ENCODE measurements at places on chromosomes 6 and 20.
A peak's percentile ranks its signal among the peaks of the same experiment; 100 is the strongest.

GRCh38 chr20:44001667-44002596 lies 87.3 kb downstream of the TOX2 start:
- DNase-seq, result no peak

DNA sequence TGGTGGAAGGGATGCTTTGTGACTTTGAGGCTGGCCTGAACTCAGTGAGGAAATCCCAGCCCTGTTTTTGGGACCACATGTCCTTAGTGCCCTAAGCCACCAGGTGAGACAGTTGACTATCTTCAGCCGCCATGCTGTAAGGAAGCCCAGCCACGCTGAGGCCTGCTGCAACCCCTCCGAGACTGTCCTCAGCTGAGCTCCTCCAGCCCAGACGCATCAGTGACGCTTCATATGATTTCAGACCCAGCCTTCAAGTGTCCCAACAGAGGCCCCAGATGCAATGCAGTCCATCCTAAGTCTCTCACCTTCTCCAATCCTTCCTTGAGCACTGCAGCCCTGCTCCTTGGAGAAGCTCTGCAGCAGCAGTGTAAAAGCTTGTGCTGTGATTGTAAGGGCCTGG lies 76.2 kb downstream of the NINL start:
- no peak for DNase-seq

- no peak for DNase-seq
Observed at GRCh38 chr20:23629542-23630391, 8.0 kb downstream of the CST3 start.

DNA sequence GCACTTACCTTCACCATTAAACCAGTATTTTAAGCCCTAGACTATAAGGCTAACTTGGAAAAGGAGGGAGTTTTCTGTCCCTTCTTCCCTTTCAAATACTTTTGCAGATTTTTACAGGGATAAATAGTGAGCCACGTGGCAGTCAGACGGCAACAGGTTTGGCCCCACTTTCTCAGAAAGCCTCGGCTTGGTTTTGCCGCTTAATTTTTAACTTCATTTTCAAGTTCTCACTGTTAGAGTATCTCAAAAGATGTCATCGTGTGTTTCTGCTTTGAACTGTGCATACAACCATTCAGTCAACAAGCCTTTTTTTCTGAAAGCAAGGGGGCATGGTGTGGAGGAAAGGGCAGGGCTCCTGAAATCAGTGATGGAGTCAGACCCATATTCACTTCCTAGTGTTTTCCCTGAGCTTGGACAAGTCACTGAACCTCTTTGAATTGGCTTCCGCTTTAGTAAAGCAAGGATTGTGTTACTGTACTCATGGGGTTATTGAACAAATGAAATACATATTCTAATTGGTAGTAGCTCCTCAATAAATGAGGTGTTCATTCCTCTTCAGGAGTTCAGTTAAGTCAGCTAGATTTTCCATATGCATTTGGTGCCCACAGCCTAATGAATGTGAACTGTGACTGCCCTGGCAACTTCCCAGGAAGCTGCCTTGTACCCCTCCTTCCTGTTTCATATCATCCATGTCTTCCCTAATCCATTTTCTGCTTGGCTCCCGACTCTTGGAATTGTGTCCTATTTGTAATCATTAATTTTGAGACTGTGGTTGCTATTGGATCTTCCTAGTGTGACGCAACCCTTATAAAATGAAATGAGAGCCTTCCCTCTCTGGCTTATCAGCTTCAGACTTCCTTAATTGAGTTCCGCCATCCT lies at the start of gene SLC17A2:
Gene SLC17A2, minus strand, starts transcription at position 160 of the 879 bp plus-strand sequence. CDS start 4,895 bp downstream, outside the sequence.
- DNase-seq, result no peak

- DNase-seq, result no peak
Observed at GRCh38 chr6:136089876-136090275, 160.2 kb downstream of the MTFR2 start.

DNA sequence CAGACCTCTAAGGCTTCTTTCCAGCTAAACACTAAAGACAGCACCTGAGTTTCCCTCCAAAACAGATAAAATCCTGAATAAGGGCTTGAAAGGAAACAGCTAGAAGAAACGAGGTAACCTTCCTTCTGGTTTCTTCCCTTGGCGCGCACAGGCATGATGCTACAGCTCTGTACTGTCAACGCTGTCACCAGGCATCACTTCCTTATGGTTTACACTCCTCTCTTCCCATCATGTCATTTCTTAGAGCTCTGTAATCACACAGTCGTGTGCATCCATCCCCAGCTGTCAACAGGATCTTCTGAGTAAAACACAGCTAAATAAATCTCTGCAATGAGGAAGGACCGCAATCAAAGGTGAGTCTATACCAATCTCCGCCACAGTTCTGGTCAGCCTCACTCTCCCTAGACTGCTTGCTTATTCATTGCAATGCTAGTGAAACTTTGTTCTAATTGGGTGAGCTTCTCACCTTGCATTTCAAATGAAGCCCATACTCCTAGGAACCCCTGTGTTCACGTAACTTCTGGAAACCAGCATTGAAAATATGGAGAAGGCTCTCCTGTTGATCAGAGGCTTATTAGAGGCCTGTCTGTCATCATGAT lies 162.6 kb upstream of the DTNBP1 start:
- DNase-seq, result no peak

DNA sequence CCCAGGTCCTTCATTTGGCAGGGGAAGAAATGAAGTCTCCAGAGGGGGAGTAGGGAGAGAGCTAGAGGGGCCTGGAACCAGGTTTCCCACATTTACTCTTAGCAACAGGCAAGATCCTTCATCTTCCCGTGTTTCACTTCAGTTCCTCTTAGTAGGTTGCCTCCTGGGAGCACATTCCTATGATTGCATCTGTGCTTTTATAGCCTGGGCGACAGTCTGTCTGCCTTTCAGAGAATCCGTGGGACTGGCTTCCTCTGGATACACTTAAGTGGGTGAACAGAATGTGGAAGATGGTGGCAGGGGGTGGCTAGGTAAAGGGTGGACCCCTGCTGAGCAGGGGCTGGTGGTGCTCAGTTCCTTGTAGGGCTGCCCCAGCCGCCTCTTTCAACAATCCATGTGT lies 33.4 kb downstream of the STK35 start:
- DNase-seq, result no peak

- DNase-seq, result peak; percentile 0
Observed at GRCh38 chr20:17568972-17569521, 828 bp upstream of the DSTN start.

DNA sequence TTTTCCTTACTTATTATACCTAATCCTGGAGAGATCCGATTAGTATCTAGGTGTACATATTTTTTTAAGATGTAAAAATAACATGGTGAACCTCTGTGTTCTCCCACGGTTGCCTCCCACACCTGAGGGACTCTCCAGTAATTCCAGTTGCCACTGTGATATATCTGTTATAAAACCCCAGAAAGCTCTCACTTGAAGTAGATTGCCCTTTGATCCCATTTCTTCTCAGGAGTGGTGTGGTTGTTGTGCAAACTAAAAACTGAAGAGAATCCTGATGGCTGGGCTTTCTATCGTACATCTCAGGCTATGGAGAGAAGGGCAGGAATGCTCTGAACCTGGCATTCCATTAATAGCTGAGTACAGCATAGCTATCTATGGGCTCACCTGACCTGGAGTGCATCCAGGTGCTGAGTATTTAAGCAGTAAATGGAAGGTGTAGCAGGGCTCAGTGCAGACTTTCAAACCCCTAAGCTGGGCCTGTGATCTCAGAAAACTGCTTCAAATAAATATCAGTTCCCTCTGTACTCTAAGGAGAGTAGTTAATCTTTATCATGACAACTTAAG lies 41.0 kb downstream of the VGLL2 start:
- no peak for DNase-seq

GRCh38 chr20:59435518-59435917 lies 135.1 kb downstream of the EDN3 start:
- DNase-seq, result no peak

GRCh38 chr20:49674383-49675352 lies 39.0 kb downstream of the B4GALT5 start:
- no peak for DNase-seq

DNA sequence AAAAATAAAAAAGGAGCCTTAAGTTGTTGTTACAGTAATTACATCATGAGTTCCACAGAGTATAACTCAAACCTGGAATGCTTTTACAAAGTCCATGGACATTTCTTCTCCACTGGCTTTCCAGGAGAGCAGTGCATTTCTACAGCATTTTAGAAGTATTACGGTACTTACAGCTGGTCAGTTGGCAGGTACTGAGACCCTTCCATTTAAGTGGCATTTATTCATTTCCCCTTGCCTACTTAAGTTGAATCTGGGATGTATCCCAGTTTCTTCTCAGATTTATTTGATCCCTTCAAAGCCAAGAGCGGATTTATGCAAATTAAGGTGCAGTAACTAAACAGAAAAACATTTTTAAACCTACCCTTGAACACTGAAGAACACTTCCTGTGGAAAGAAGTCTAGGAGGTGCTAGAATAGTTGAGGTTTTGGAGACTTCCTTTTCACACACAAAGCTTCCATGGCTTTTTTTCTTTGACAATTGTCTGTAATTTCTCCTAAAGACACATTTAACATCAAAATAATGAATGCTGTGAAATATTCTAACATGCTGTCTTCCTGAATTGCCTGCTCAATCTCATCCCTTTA lies 3.4 kb downstream of the PRDM13 start:
- DNase-seq, result no peak

DNA sequence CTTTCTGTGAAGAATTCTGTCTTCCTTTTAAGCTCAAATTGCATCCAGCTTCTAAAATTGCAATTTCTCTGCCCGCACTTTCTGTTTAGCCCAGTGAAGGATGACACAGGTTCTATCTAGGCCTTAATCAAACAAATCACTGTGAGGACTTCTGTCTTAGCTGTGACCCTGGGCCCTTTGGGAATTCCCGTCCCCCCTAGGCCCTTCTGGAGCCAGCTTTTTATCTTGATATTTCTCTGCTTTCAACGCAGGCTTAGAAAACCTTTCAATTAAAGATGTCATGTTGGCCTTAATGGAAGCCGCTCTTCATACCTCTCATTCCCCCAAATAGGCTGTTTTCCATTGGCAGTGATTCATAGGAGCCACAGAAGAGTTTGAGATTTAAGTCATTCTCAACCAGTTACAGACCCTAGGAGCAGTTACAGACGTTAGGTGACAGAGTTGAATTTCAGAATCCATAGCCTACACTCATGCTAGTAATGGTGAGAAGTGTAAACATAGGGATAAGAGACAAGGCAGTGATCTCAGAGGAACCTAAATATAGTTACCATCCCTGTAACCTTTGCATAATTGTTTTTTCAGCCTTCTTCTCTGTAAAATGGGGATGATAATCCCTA lies 74.8 kb upstream of the FLRT3 start:
- no peak for DNase-seq

GRCh38 chr20:32682508-32682987 lies 8.8 kb upstream of the C20orf203 start:
- DNase-seq, result no peak

DNA sequence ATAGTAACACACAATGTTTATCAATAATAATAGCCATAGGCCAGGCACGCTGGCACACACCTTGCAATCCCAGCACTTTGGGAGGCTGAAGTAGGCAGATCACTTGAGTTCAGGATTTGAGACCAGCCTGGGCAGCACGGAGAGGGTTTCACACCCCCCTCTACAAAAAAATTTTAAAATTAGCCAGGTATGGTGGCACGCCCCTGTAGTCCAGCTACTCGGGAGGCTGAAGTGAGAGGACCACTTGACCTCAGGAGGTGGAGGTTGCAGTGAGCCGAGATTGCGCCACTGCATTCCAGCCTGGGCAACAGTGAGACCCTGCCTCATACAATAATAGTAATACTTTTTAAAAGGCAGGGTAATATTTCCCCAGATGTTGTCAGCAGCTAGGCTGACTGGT lies 7.9 kb upstream of the MAPRE1 start:
- DNase-seq, result no peak

DNA sequence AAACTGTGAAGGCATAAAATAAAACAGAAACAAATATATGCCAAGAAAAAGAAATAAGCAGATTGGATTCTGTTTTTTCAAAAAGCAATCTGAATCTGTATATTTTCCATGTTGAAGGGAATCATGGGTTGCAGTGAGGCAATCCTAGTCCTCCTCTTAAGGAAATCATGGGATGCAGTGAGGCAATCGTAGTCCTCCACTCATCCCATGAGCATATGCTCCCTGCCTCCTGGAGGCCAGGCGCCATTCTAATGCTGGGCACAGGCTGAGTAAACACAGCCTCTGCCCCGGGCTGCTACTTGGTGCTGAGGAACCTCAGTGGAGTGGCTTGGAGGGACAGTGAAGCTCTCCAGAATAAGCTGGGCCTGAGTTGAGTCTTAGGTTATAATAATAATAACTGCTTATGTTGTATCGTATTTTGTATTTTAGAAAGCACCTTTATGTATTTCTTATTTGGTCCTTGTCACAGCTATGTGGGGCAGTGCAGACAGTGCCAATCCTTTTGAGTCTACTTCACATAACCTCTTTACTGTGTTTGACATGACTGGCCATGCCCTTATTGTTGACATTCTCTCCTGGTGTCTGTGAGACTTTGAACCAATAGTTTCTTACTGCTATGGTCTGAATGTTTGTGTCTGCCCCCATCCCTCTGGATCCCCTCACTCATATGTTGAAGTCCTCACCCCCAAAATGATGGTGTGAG lies 56.6 kb upstream of the CITED2 start:
- DNase-seq, result no peak

- DNase-seq, result no peak
Observed at GRCh38 chr6:158715330-158716311, 65.8 kb downstream of the SYTL3 start.

DNA sequence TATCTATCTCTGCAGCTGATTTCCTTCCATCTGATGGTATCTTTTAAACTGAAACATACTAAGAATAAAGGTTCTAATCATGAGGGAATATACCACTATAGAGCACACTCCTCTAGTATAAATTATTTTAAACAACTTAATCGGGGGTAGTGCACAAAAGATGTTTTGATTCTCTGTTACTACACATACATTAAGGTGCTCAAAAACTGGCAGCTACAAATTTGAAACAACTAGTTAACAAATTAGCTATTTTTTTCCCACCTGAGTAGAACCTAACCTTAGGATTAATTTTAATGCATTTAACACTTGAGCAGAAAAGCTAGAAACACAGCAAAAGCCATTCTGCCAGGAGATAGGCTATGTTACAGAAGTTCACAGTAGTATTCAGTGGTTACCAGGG lies 23.0 kb downstream of the CCNC start:
- DNase-seq, result no peak

DNA sequence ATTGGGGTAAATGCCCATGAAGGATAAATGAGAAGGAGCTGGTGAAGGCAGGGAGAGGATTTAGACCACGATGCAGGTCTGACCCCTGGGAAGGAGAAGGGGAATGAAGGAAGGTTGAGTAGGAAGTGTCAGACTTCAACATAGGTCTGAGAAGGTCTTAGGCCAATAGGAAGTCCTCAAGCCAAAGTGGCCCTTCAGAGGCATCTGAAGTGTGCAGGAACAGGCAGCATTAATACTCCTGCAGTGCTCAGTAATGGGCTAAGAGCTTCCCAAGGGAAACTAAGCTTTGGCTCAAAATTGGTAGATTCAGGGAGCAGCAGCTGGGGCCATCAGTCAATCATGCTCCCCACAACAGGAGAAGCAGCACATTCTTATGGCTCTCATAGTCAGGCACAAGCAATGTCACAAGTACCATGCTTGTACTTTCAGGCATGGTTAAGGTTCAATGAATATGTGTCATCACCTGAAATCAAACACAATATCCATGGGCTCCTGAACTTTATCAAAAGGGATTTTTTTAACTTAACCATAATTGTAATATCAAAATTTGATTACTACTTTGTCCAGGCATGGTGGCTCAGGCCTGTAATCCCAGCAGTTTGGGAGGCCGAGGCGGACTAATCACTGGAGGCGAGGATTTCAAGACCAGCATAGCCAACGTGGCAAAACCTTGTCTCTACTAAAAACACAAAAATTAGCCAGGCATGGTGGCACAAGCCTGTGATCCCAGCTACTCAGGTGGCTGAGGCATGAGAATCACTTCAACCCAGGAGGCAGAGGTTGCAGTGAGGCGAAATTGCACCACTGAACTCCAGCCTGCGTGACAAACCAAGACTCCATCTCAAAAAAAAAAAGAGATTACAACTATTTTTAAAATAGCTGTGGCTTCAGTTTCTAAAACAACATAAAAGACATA lies 9.9 kb downstream of the RALGAPA2 start:
- no peak for DNase-seq

All from CD4-positive, alpha-beta T cell treated with Interleukin-1 beta for 1 hour (primary cell).